Stimulated activated CD4-positive, alpha-beta T cell treated with anti-CD3 and anti-CD28 coated beads, Interleukin-1b, Interleukin-23, amount 100 ng/mL, for 1 hour (primary cell): ENCODE measurements at places on chromosomes 3 and 15.

DNA sequence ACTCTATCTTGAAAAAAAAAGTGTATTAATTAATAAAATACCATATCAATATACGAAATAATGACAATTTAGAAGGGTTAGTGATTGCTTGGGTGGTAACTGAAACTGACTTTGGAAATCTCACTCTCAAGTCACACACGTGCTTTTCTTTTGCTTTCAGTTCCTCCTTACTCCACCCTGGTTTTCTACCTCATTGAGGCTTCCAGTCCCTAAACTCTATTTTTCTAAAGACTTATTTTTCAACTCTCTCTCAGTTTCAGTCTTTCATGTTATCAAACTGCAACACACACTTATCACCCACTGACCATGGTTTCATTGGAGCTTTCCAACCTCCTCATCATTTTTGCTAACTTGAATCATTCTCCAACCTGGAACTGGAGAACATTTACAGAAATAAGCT is 23.5 kb downstream of the IL12A start:
- no peak for DNase-seq

GRCh38 chr3:31960793-31961431 is 20.1 kb downstream of the OSBPL10 start:
- DNase-seq, result no peak

DNA sequence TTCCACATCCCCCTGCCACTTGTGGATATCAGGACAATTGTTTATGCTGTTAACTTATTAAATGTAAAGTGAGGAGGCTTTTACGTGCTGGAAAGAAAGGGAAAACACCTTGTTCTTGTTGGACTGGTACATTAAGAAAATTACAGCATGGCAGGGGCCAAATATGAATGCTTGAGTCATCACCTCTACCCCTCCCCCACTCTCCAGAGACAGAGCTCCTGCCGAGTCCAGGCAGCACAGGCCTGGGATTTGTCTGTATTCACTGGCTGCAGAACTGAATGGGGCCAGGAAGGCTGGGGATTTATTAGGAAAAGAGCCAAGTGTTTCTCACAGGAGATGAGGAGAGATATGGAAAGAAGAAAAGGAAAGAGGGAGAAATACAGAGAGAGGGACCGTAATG is 308.9 kb downstream of the EPHB1 start:
- no peak for DNase-seq

DNA sequence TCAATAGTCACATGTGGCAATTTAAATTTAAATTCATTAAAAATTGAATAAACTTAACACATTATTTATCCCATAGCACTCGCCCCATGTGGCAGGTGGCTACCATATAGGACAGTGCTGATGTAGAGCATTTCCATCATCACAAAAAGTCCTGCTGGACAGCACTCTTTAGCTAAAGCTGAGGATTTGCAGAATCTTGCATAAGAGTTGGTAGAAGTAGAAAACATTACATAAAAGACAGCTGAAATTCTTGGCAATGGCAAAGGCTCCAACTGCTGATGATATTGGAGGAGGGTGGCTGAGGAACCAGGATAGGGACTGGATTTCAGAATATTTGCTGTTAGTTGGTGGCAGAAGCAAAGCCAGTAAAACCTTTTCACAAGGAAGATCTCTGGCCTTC is 230.7 kb upstream of the SATB1 start:
- DNase-seq, result no peak

GRCh38 chr3:9293076-9293475 is 43.6 kb upstream of the SRGAP3 start:
- DNase-seq, result no peak

DNA sequence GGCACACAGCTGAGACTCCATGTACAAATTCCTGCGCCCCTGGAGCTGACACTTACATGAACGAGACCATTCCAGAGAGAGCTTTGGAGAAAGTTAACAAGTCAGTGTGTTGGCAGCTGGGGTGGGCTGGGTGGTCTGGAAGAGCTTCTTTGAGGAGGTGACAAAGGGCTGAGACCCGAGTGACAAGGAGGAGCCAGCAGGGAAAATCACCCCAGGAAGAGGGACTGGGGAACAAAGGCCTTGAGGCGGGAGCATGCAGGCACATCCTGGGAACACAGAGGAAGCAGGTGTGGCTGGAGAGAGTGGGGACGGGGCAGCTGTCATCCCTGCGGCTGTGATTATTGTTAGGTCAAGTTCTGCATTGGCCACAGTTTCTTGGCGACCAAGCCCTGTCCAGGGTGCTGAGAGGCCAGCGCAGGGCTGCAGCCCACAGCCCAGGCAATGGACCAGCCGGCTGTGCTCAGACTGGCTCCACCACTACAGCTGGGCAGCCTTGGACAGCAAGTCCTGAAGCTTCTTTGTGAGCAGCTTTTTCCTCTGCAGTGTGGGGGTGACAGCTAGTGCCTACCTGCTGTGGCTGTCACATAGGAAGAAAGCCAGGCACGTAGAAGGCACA is 34.2 kb upstream of the PRR23E start:
- DNase-seq, result no peak

DNA sequence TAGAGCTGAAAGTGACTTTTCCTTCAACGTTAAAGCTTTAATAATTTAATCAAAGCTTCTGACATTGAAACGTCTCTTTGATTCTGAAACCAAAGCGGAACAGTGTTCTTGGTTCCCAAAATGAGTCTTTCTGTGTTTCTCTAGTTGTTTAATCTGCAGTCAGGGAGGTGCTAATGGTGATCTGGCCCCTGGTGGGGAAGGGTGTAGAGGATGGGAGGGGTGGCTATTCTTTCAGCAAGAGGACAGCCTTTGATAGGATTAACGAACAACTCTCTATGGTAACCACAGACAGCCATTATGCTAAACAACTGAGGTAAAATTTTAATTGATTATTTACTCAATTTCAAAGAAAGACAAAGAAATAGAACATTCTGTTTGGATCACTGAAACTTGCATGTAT is 79.9 kb upstream of the CADPS start:
- no peak for DNase-seq

GRCh38 chr15:89837830-89838178 is 23.2 kb upstream of the ANPEP start:
- DNase-seq, result no peak
